Pons (tissue), 1 donor: ENCODE measurements at places on chromosomes 5 and 9.

- no peak for DNase-seq
Measured at GRCh38 chr9:28909526-28909925, 1336.2 kb upstream of the C9orf72 start.

GRCh38 chr5:7548596-7548995 lies 152.7 kb downstream of the ADCY2 start:
- no peak for DNase-seq

- DNase-seq, result no peak
Measured at GRCh38 chr5:149810856-149811255, 80.7 kb downstream of the PPARGC1B start.

DNA sequence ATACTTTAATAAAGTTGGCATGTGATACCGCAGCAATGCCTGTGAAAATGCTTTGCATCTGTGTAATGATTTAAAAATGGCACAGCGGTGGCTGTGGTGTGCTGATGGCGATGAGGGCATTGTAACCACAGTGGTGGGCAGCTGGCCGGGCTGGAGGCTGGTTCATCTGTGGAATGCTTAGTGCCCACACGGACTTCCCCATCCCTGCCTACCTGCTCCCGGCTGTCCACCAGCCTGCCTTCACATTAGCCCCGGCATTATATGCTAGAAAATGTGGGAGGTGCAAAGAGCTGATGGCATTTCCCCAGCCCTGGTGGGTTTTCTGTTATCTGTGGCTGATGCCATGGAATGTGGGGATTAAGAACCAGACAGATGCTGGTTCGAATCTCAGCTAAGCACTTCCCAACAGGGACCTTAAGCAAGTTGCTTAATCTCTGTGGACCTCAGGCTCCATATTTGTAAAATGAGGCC lies 2.9 kb upstream of the NDST1 start:
- no peak for DNase-seq

- no peak for DNase-seq
Measured at GRCh38 chr5:81151546-81151945, 81.6 kb upstream of the CKMT2 start.

GRCh38 chr5:179006564-179006963 lies 11.4 kb upstream of the GRM6 start:
- no peak for DNase-seq

- DNase-seq, result no peak
Measured at GRCh38 chr9:134101623-134102149, 33.9 kb upstream of the BRD3 start.

GRCh38 chr5:135348918-135349317 lies 50.1 kb downstream of the MACROH2A1 start:
- no peak for DNase-seq

- DNase-seq, result no peak
Measured at GRCh38 chr5:129096382-129096991, 1.9 kb downstream of the ISOC1 start.

DNA sequence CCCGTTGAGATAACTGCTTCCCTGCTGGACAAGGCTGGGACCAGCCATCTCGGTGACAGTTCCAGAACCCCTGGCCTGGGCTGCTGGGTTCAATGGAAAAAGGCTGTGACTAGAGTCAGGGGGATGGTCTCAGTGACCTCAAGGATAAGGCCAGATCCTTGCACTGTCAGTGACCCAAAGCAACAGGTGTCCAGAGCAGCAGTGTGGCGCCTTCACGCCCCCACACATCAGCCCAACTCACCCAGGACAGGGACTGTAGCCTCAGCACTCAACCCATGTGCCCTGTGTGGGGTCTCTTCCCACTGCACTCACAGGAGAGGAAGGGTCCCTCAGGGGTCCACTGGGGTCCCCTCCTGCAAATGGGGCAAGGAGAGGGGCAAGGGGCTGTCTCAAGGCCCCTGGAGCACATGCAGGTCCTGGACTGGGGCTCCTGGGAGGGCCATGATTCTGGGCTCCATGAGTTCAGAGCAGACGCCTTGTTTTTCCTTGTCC lies 698 bp upstream of the LCN2 start:
- DNase-seq, result no peak
